Activated T-cell treated with anti-CD3 and anti-CD28 coated beads, Interleukin-2, amount 50 U/mL, for 4 hours (primary cell): ENCODE measurements at places on chromosomes 2 and 18.

GRCh38 chr2:128452536-128453530 lies 134.2 kb upstream of the HS6ST1 start:
- DNase-seq: no peak

- no peak for DNase-seq
Measured at GRCh38 chr2:209613649-209614305, 157.9 kb upstream of the UNC80 start.

- DNase-seq: no peak
Measured at GRCh38 chr2:158603205-158603604, 146.5 kb downstream of the PKP4 start.

DNA sequence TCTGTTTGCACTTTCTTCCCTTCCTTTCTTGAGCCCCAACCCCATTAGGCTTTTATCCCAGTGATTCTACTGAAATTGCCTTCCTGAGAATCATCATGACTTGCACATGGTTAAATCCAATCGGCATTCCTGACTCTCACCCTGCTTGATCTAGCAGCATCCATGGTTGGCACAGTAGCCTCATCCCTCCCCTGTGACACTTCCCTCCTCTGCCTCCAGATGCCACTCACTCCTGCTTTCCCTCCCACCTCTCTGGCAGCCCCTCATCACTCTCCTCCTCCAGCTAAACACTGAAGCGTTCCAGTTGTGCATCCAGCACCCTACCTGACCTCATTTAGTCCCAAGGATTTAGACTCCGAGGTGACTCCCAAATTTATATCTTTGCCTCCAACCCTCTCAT lies 114.7 kb downstream of the GALNT14 start:
- no peak for DNase-seq

DNA sequence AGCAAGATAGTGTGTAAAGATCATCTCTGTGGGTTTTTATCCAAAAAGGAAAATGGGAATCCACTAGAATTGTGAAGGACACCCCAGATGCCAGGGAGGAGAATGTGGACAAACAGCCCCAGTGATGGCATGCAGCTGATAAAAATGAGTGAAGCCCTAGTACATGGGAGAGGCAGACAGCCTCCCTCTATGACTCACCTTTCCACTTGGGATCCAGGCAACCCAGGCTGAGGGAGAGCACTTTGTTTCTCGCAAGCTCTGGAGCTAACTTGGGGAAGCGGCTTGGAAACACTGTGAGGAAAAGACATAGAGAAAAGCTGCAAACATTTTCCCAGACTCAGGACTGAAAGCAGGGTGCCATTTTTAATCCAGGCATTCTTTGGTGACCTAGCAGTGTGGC lies 5.3 kb upstream of the FLACC1 start:
- no peak for DNase-seq

GRCh38 chr2:126765395-126765794 lies 109.4 kb downstream of the GYPC start:
- no peak for DNase-seq

DNA sequence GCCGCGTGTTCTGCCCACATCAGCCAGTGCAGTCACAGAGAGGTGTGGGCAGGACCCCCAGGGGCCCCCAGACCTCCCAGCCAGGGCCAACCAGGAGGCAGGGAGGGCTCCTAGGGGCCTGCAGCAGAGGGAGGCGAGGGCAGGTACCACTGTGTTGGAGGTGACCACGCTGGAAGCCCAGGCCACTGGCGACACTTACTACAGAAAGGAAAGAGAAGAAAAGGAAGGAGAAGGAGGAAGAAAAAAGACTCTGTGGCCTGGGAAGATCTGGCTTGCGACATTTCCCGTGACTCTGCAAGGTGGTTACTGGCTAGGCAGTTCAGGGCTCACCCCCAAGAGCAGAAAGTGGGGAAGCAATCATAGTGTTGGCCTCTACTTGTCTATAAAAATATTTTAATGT lies 98.1 kb upstream of the BCL2L11 start:
- no peak for DNase-seq

GRCh38 chr2:46828491-46829230 lies 86.9 kb downstream of the MCFD2 start:
- no peak for DNase-seq

GRCh38 chr18:47163241-47163640 lies 12.9 kb downstream of the IER3IP1 start:
- no peak for DNase-seq

DNA sequence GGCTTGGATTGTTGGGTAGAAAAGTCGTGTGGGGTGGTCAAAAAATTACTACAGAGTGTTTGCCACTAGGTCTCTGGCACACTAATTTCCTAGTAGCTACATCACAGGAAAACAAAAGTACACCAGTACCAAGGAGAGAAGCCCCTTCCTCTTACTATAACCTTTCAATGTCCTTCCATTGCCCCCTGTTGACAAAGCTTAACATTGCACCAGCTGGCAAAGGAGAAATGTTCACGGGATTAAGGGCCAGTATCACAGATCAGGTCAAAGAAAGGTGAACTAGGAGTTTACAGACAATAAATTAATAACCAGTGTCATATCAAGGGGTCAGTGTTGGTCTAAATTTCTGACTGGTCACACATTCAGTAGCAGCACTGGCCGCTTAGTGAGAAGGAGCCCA lies 1139.6 kb upstream of the FAM98A start:
- no peak for DNase-seq

GRCh38 chr18:79410731-79411613 lies 15.2 kb downstream of the NFATC1 start:
- DNase-seq: no peak
